ENCODE measurements at places on chromosomes 3 and 15.

GRCh38 chr3:171765511-171765887 is 44.8 kb downstream of the PLD1 start:
- no peak for DNase-seq

DNA sequence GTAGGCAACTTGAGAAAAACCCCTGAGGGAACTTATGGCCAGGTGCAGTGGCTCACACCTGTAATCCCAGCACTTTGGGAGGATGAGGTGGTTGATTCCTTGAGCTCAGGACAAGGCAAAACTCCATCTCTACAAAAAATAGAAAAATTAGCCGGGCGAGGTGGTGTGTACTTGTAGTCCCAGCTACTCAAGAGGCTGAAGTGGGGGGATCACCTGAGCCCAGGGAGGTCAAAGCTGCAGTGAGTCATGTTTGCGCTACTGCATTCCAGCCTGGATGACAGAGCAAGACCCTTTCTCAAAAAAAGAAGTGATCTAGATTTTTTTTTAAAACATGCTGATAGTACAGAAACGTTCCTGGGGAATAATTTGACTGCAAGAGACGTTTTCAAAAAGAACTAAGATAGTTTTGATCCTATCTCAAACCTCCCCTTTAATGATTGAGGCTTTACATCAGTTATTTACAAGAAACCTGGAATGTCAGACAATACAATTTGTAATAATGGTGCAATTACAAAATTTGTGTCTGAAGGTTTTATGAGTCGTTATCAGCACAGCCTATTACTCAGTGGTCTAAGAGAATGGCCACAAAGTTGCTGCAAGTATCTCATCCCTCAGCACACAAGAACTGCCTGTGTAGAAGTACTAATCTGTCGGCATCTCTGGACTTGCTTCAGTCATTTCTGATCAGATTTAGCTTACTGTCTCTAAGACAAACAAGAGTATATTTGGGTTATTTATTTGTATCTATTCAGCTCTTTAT is 32.2 kb upstream of the KLHL25 start:
- no peak for DNase-seq

DNA sequence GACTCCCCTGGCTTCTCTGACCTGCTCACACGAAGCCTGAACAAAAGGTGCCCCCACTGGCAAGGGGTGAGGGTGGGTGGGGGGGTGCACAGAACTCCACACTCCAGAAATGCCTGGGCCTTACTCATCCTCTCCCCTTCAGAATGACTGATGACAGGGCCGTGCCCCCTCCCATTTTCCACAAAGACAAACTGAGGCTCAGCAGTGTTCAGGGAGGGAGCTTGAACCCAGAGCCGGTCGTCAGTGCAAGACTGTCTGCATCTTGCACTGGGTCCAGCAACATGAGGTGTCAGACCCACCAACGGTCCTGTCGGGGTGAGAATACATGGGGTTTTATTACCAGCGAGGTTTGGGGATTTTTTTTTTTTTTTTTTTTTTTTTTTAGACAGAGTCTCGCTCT is 15.3 kb downstream of the IGDCC3 start:
- DNase-seq: no peak

DNA sequence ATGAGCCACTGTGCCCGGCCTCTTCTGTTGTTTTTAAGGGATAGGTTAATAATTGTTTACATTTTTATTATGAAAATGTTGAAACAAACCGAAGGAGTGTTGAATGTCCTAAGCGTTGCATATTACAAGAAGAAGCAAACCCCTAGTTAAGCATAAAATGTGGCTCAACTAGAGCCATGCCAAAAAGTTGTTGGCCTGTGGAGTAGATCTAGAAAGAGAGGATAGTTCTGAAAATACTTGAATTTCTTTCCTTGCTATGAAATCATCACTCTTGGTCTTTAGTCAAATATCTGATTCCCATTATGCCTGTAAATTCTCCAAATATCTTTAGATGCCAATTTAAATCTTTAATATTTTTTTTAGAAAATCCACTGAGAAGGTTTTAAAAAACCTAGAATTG is 12.8 kb downstream of the RBP2 start:
- DNase-seq: no peak

DNA sequence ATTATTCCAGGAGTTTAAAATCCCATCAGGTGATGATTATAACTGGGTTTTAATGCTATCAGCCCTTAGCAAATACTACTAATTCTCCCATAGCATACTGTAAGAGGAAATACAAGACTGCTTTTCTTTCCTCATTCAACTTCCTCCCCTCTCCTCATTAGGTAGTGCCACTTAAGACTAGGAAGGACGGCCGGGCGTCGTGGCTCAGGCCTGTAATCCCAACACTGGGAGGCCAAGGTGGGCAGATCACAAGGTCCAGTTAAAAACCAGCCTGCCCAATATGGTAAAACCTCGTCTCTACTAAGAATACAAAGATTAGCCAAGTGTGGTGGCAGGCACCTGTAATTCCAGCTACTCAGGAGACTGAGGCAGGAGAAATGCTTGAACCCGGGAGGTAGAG is 14.7 kb downstream of the NDUFAF1 start:
- DNase-seq: no peak

DNA sequence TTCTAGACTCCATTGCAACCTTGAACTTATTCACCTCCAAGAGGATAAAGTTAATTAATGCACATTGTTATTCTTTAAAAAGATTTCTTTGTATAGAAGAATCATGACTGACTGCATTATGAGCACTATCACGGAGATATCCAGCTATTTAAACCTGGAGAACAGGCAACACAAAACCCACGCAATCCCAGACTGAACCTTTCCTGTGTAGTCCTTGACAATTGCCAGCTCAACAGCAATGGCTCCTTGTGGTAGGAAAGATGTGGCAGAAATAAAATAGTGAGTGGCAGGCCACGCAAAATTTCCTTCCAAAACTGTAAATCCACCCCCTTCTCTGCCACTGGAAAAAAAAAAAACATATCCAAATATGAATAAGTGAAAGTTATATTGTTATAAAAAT is 573.7 kb downstream of the EPHB1 start:
- DNase-seq: no peak

DNA sequence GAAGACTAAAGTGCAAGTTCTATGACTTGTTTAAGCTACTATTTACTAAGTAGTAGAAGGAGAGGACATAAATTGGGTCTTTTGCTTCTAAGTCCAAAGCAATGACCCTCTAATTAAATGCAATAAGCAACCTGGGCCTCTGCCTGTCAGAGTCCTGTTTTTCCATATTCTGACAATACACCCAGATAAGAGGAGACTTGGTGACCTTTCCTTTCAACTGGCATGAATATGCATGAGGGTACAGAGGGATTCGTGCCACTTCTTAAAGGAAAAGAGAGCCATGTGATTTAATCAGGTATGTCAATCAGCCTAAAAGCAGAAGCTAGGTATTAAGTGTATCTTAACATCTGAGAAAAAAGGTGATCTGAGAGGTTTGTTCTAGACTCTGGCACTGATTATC is 50.7 kb upstream of the FGF7 start:
- DNase-seq: no peak

- no peak for DNase-seq
Measured at GRCh38 chr3:157582637-157582973, 79.4 kb upstream of the VEPH1 start.

GRCh38 chr3:140468407-140468806 is 209.5 kb upstream of the TRIM42 start:
- no peak for DNase-seq

DNA sequence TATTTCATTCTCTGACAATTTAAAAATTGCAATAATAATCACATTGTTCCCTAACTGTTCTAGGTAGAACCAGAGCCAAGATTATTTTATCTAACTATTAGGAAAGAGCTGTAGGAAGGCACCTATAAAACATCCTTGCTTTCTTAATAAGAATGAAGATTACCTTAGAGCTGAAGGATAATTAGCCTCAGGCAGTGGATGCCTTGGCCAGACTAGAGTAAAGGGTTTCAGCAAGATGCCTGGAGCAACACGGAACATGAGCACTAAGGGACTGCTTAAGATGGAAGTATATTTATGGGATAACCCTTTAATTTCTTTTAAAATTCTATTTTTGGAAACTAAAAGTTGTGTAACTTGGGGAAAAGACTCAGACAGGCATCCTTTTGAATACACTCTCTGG is 456.6 kb upstream of the RBMS3 start:
- no peak for DNase-seq
